CD4-positive, alpha-beta T cell treated with Interleukin-15 for 1 hour (primary cell): ENCODE measurements at places on chromosomes 1 and 21.

DNA sequence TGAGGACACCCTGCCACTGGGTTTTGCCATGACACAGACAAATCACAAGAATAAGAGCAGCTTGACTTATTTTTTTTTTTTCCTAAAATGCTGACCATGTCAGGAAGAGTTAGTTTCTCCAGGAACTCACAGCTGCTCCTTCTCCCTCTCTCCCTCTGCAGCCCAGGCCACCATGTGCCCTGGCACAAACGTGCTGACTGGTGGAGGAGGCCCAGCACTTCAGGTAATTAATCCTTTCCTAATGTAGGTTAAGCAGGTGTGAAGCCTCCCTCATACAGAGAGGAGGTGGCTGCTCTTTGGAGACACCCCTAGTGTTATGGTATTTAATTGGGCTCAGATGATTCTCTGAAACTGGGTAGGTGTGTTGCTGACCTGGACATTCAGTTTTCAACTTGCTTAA is 129.8 kb upstream of the USH2A start:
- DNase-seq: no peak

GRCh38 chr1:211309617-211310016 is 17.0 kb upstream of the TRAF5 start:
- DNase-seq: no peak

DNA sequence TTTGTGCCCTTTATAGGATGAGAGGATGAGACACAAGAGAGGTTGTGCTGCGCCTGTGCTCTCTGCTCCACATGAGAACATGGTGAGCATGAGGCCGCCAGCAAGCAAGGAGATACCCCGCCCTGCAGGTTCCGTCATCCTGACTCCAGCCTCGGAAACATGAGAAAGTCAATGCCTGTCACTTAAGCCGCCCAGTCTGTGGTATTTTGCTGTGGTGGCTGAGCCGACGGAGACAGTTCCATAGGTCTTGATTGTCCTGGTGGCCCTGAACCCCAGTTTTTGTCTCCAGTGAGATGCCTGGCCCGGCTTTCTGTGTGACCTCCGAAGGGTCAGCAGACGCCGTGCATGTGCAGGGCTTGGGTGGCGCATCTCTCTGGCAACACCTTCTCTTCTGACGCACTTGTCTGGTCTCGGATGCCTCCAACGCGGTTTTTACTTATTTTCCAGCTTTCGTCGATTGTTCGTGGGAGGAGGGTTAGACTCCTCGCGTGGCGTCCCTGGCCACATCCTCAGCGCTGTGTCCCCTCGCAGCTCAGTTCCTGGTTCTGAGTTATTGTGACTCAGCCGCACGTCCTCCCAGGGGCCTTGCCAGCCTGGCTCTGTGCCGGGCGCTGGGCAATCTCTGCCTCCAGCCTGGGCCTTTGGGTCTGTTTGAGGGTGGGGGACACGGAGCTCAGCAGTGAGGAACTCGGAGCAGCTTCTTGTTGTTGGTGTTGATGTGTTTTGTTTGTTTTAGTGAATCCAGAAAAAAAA is 70.0 kb downstream of the FAAP20 start:
- DNase-seq: no peak

DNA sequence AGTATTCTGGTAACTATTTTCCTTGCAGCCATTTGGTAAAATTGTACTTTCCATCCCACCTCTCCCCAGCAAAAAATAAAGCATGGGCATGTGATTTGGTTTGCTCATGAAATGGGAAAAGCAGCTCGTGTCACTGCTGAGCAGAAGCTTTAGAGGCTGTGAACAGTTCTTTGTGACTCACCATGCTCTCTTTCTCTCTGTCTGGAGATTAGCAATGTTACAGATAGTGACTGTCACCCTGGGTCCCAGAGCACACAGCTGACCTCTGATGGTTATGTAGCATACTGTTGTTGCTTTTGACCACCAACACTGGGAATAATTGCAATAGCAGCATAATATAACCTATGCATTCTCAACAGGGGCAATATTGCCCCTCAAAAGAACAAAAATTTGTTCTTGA is 70.6 kb downstream of the RGS2 start:
- no peak for DNase-seq

GRCh38 chr1:51714374-51715019 is 97.6 kb downstream of the OSBPL9 start:
- DNase-seq: no peak

- DNase-seq: peak; percentile 46
Observed at GRCh38 chr1:1630965-1631781, 800 bp upstream of the MMP23B start.

DNA sequence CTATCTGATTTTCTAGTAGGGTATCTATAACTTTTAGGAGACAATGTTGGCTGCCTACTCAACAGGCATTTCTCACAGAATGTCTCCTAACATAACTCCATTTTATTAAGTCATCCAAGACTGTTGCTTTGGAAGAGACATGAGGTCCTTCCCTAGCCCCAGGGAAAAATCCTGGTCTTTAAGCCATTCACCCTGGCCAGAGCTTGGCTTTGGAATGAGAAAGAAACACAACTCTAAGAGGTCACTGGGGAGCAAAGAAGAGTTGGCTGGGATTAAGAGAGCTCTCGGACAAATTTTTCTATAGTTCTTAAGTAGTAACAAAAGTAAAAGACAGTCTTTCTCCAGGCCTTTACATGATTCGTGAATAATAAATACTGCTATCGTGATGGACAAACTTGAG is 57.9 kb downstream of the PCNX2 start:
- DNase-seq: no peak

GRCh38 chr1:157112186-157112867 is 12.7 kb upstream of the ETV3L start:
- no peak for DNase-seq

DNA sequence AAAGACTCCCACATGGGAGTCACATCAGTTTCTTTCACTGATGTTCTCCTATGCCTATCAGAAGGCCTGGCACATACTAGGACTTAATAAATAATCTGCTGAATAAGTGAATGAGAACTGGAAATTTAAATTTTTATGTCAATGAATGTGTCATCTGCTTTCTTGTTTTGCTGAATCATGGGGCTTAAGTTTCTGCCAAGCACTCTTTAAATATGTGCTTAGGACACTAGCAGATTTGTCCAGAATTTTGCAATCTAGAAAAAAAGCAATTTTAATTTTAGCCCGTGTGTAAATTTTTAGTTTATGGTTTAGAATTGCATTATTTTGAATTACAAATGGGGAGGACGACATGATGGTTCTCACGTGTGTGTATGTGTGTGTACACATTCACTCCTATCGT is 803.1 kb downstream of the USP25 start:
- DNase-seq: no peak

DNA sequence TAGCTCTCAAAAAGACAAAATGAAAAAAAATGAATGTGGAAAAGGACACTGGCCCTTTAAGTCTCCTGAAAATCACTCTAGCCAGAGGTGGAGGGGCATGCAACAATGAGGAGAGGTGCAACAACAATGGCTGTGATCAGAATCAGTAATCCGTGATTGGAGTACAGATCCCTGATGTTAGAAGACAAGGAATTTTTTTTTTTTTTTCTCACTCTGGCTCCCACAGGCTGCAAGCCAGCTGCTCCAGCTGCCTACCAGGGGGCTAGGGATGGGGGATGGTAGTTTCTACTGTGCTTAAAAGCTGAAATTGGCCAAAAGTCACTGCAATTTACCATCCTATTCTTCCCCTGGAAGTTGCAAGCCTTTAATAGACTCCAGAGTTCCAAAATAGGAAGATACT is 54.5 kb downstream of the STYXL2 start:
- DNase-seq: no peak

DNA sequence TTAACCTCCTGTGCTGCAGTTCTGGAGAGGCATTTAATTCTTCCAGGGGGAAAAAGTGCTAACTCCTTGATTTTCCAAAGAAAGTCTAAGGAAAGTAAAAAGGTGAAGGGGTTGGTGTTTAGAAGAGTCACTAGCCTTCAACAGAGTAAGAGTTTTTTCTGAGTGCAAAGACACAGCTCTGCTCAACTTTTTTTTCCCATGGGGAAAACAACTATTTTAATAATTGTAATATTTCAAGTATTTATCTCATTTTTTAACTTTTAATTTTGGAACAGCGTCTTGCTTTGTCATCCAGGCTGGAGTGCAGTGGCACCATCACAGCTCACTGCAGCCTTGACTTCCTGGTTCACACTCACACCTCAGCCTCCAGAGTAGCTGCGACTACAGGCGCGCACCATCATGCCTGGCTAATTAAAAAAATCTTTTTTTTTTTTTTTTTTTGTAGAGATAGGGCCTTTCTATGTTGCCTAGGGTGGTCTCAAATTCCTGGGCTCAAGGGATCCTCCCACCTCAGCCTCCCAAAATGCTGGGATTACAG is 202.6 kb downstream of the APP start:
- DNase-seq: peak; percentile 21

GRCh38 chr1:172935062-172935592 is 115.6 kb downstream of the TNFSF18 start:
- no peak for DNase-seq

GRCh38 chr1:74463333-74463988 is 49.0 kb downstream of the LRRC53 start:
- no peak for DNase-seq

DNA sequence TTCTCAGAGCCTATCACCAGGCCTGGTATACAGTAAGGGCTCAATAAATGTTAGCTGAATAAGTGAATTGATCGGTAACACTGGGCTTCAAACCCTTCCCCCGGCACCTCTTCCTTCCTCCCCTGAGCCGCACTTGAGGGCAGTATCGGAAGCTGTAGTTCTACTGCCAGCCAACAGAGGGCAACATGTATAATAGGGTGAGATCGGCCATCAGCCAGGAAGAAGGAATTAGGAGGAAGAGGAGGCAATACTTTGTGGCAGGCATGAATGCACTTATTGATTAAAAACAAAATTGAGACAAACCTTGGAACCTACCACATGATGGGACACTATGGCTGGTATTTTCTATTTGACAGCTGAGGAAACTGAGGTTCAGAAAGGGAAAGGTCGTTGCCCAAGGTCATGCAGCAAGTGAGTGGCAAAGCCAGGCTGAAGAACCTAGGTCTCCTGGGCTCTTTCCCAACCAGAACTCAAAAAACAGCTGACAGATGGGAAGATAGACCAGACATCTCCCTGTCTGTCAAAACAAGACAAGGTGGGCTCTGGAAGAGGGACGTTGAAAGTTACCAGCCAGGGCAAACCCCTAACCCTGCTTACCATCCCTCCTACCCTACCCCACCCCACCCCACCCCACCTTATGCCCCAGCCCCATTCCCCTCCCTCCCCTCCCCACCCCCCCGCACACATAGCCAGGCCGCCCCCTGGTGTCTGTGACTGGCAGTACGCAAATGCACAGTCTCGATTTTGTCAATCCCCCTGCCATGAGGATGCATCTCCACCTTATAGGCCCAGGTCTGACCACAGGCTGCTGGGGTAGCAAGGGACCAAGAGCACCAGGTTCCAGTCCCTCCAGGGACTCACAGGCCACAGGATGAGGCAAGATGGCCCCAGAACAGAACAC is 107.3 kb upstream of the RUNX3 start:
- peak; percentile 66 for DNase-seq

GRCh38 chr1:31759298-31760023 is 4.7 kb downstream of the ADGRB2 start:
- DNase-seq: no peak

- DNase-seq: no peak
Observed at GRCh38 chr1:206866062-206866461, 639 bp downstream of the IL20 start.

GRCh38 chr1:174988986-174989385 is 10.8 kb upstream of the CACYBP start:
- DNase-seq: no peak

DNA sequence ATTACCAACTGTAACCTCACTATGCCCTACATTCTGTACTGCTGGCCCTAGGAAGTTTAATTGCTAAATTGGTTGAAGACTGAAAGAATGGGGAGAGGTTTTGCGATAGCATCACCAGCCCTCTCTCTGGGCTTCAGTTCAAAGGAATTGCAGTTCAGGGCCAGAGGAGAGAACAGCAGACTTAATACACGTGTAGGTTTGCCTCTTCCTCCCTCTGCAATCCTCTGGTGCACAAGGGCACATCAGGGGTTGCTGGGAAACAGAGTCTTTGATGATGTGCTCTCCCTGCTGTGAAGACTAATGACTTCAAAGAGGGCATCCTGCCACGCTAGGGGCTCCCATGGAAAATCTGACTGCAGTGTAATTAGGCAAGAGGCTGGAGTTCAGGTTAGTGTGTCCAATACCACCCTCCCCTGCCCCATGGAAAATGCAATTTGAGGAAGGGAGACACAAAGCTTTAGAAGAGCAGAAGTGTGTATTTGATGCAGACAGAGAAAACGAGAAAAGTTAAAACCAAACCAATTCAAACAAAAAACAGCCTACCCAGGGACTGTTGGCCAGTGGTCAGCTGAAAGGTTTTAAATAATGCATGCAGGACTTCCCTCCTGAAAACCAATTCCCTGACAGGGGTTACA is 167.9 kb downstream of the ASTN1 start:
- DNase-seq: no peak

GRCh38 chr1:237759377-237759776 is 131.3 kb downstream of the ZP4 start:
- no peak for DNase-seq

DNA sequence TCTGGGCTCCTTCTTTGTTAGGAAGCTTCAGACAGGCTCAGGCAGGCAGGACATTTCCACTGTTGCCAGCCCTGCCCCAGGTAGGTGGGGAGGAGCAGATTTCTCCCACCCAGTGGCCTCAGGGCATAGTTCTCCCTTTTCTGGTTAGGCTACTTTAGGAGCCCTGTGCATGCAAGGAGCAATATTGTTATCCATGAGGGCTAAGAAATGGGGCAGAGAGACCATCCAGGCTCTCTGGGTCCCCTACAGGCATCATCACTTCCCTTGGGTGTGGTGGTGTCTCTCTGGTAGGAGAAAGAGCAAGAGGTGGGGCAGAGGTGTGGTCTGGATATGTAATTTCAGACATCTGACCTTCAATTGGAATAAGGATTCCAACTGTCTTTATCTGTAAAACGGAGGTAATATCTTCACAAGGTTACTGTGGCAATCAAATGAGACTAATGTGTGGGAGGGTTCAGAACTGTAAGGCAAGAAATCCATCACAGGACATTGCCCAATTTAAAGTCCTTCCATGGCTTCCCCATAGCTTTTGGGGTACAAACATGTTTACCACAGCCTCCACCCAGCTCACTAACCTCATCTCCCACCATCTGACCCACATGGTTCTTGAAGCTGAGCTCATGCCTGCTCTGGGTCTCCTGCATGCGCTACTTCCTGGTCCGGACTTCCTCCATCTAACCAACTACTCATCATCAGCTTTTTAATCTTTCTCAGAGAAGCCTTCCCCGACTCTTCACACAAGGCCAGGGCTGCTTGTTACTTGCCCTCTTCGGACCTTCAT is 26.1 kb downstream of the PCAT6 start:
- no peak for DNase-seq

DNA sequence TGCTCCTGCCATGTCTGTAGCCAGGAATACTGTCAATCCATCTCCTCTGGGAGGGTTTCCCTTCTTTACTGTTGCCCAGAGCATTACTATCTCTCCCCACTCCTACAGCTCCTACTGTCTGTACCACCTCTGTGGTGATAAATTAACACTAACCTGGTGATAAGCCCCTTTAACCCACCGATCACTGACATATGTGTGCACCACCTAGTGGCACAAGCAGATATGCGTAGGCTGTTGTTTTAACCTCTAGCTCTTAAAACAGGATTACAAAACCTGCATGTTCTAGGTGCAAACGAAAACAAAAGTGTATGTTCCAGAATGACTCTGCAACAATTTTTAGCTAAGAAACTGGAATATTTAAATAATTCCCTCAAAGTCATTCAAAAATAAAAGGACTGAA is 93.9 kb upstream of the BEND5 start:
- no peak for DNase-seq

- DNase-seq: no peak
Observed at GRCh38 chr1:204069887-204070286, 3.0 kb upstream of the SOX13 start.
